ENCODE measurements at places on chromosomes 5 and 9. TPM values are rescaled to one million over a fixed set of nuclear protein-coding genes. Genes with fewer than 3 reads are reported as not detected.
A peak's percentile ranks its signal among the peaks of the same experiment; 100 is the strongest.

IL5 gene
- total RNA-seq = not detected

IQGAP2 gene
- 23.2 TPM for total RNA-seq

ZDHHC11B gene
- 5.4 TPM for total RNA-seq

ACER2 gene
- total RNA-seq = 4.2 TPM

CCNO gene
- total RNA-seq = 5.9 TPM

PDGFRB gene
- total RNA-seq = 104 TPM

QRFP gene
- total RNA-seq = not detected

RNF208 gene
- total RNA-seq = 7.0 TPM

TPPP gene
- total RNA-seq = 6.9 TPM

SLC44A1 gene
- 42.3 TPM for total RNA-seq

DBH gene
- not detected for total RNA-seq

DNA sequence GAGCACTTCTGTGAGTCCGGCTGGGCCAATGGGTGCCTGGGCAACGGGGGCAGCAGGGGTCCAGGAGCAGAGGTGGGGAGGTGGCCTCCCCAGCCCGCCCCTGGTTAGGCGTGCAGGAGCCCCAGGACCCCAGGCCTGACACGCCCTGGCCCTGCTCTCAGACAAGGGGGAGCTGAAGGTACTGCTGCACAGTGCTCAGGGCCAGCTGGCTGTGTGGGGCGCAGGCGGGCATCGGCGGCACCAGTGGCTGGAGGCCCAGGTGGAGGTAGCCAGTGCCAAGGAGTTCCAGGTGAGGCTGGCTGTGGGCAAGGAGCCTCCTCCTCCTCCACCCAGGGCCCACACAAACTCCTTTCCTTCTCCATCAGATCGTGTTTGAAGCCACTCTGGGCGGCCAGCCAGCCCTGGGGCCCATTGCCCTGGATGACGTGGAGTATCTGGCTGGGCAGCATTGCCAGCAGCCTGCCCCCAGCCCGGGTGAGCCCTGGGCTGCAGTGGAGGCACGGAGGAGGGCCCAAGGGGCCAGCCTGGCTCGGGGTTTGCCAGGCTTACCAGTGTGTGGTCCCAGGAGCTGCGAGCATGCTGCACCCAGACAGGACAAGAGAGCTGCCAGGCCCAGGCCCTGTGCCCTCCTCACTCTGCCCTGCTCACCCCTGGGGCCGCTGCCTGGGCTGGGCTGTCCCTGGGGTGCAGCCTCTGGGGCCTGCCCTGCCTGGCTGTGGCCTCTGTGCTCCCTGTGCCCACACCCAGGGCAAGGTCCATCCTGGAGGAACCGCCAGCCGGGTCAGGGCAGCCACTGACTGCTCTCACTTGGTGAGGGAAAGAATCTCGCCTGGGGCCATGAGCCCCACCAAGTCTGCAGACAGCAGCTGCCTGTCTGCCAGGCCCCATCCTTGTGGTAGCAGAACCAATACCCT, 7.0 kb downstream of the MAMDC4 start:
- peaks cover 12% of the 10 kb centered on the region for H3K36me3 ChIP-seq
- H3K27me3 ChIP-seq = no peaks in the 10 kb centered on the region
- DNase-seq = no peak
- no peak overlapping the region for H3K4me3 ChIP-seq

DNA sequence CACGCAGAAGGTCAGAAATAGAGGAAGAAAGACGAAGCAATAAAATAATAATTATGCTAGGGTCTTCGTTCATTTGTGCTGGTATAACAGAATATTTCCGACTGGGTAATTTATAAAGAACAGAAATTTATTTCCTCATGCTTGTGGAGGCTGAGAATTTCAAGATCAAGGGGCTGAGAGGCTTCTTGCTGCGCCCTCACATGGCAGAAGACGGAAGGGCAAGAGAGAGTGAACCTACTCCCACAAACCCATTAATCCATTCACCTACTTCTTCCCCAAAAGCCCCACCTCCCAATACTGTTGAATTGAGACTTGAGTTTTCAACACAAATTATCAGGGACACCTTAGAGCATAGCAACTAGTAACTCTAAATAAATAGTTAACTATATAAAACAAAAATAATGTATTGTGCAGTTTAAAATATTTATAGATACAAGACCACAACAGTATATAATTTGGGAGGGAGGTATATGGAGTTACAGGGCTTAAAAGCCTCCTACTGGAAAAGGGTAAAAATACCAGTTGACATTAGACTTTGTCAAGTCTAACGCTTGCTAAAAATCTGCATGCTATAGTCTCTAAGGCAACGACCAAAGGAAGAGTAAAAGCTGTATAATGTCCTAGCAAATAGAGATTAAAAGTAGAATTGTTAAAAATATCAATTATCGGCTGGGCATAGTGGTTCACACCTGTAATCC, 40.3 kb upstream of the NAA35 start:
- H3K4me1 ChIP-seq = no peaks in the 10 kb centered on the region
- no peak overlapping the region for H3K4me3 ChIP-seq
- H3K27ac ChIP-seq = no peak overlapping the region
- DNase-seq = no peak
- H3K36me3 ChIP-seq = no peaks in the 10 kb centered on the region
- H3K27me3 ChIP-seq = no peaks in the 10 kb centered on the region

DNA sequence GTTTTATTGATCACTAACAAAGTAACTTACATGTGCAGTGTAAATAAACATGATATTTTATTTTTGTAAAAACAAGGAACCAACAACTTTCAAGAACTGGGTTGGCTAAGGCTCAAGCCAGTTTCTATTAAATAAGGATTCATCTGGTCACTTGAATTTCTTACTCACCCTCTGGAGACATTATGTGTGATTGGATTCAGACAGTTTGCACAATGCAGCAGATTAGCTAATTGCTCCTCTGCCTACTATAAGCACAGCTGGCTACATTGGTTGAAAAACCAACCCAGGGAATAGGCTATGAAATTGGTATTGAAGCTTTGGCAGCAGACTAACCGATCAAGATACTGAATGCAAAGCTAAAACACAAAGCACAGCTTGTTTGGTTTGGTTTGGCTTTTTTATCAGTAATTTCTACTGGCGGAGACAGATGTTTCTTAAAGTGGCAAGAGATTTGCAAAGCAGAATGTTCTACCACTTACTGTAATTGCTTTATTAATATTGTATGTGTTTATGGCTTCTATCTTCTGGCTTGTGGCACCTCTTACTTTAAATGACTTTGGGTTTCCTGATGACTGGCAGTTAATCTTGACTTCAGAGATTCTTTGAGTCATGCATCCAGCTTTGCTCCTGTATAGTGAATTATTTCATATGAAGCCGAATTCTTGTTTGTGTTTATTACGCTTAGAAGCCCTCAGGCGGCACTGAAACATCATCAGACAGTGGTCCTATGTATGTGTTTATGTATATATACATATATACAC, 231.5 kb downstream of the MPDZ start:
- no peak overlapping the region for H3K27ac ChIP-seq
- H3K4me1 ChIP-seq = no peaks in the 10 kb centered on the region
- H3K4me3 ChIP-seq = no peak overlapping the region
- no peaks in the 10 kb centered on the region for H3K27me3 ChIP-seq

- H3K4me3 ChIP-seq = peak overlapping the region; percentile 84
- H3K27ac ChIP-seq = peak overlapping the region; percentile 66
- no peaks in the 10 kb centered on the region for H3K36me3 ChIP-seq
- no peak for DNase-seq
- H3K4me1 ChIP-seq = peaks cover 5% of the 10 kb centered on the region
- peaks cover 10% of the 10 kb centered on the region for H3K27me3 ChIP-seq
Measured at GRCh38 chr9:109496841-109497225, 1.3 kb downstream of the PTPN3 start.

DNA sequence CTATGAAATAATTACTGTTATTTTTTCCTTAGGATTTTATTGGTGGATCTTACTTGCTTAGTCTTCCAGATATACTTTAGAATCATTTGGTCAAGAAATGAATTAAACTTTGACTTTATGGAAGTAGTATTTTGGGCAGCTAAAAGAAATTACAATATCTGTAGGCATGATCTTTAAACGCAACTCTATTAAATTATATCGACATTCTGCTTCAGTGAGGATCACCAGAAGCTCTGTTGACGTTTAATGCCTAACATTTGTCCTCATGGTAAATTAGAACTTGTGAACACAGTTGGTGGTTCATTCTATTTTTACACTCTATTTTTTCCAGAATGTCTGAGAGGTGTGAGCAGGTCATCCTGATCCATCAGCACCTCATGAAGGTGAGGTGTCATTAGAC, 211.6 kb downstream of the TMEM167A start:
- no peak overlapping the region for H3K4me3 ChIP-seq
- H3K27ac ChIP-seq = no peak overlapping the region
- H3K4me1 ChIP-seq = no peaks in the 10 kb centered on the region

DNA sequence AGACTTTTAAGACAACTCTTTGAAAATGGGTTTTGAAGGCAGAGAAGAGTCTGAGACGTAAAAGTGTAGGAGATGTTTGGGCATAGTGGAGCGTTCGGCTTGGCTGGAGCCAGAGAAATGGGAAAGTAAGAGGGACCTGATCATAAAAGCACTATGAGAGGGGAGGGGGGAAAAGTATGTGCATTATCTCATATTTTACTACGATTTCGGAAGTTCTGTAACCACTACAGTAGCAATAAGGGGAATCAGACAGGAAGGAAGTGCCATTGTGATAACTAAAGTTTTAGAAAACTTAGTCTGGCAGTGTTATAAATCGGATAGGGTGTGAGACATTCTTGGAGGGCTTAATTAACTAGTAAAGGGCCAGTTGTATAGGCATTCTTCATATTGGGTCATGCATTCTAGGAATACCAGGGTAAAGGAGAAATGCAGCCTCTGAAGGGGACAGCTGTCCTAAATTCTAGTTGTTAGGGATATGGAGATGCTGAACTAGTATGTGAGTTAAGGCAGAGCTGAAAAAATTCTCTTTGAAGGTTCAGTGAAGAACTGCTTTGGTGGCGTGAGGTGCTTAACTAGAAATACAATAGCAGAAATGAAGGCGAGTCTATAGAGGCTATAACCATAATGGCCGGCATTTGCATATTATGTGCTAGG, 83.8 kb upstream of the FREM1 start:
- no peaks in the 10 kb centered on the region for H3K4me1 ChIP-seq
- no peaks in the 10 kb centered on the region for H3K36me3 ChIP-seq
- peak overlapping the region; percentile 89 for H3K4me3 ChIP-seq
- H3K27ac ChIP-seq = no peak overlapping the region
- no peak for DNase-seq

DNA sequence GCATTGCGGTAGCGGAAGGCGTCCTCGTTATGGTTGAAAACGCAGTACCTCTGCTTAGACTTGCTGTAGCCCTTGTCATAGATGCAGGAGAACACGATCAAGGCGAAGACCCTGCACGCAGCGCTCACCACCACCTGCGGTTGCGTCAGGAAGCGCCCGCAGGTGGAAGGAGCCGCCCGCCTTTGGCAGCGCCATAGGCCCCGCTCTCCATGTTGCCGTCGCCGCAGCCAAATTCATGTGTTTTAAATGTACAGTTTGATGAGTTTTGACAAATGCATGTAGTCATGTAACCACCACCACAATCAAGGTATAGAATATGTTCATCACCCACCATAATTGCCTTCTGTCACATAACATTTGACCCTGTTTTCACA, 84.9 kb upstream of the CEP78 start:
- no peak overlapping the region for H3K4me3 ChIP-seq
- no peaks in the 10 kb centered on the region for H3K27me3 ChIP-seq
- H3K36me3 ChIP-seq = no peaks in the 10 kb centered on the region
- H3K27ac ChIP-seq = no peak overlapping the region
- DNase-seq = no peak
- no peaks in the 10 kb centered on the region for H3K4me1 ChIP-seq

DNA sequence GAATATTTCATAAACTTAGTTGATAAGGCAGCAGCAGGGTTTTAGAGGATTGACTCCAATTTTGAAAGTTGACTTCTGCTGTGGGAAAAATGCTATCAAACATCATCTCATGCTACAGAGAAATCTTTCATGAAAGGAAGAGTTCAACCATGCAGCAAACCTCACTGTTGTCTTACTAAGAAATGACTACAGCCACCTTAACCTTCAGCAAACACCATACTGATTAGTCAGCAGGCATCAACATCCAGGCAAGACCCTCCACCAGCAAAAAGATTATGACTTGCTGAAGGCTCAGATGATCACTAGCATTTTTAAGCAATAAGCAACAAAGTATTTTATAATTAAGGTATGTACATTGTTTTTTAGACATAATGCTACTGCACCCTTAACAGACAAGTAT, 7.6 kb downstream of the TMEM174 start:
- no peaks in the 10 kb centered on the region for H3K36me3 ChIP-seq
- no peak for DNase-seq
- no peaks in the 10 kb centered on the region for H3K4me1 ChIP-seq
- H3K27me3 ChIP-seq = no peaks in the 10 kb centered on the region
- H3K27ac ChIP-seq = no peak overlapping the region

DNA sequence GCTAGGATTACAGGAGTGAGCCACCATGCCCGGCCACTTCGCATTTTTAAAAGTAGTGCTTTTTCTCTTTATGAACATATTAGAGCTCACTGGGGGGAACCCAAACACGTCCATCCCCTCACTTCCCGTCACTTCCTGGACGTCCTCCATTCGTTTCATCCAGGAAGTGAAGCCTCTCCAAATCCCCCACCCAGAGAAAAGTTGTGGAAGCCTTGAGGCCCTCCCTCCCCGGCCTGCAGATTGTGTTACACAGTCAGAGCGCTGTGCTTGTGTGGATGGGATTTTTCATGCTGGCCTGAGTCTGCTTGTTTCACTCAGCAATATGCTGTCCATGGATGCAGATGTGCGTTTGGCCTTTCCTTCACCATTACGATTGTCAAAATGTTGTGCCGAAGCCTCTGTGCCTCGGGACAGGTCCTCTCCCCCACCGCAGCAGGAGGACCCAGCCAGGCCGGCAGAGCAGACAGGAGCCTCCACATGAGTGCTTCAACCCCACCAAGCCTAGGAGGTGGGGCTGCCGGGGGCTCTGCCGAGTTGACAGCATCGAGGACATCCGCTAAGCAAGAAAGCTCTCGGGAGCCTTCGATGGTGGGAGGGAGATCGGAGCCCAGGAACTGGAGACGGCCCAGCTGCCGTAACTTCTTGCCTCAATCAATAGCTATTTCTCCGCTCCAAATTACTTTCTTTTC, 121.6 kb upstream of the PPP1R26 start:
- H3K4me1 ChIP-seq = no peaks in the 10 kb centered on the region
- no peaks in the 10 kb centered on the region for H3K27me3 ChIP-seq
- no peak overlapping the region for H3K27ac ChIP-seq
- H3K4me3 ChIP-seq = no peak overlapping the region
- H3K36me3 ChIP-seq = no peaks in the 10 kb centered on the region

- DNase-seq = no peak
- no peak overlapping the region for H3K27ac ChIP-seq
- no peaks in the 10 kb centered on the region for H3K4me1 ChIP-seq
- H3K27me3 ChIP-seq = no peaks in the 10 kb centered on the region
- no peaks in the 10 kb centered on the region for H3K36me3 ChIP-seq
- no peak overlapping the region for H3K4me3 ChIP-seq
Measured at GRCh38 chr9:87479801-87480201, 17.9 kb upstream of the DAPK1 start.

DNA sequence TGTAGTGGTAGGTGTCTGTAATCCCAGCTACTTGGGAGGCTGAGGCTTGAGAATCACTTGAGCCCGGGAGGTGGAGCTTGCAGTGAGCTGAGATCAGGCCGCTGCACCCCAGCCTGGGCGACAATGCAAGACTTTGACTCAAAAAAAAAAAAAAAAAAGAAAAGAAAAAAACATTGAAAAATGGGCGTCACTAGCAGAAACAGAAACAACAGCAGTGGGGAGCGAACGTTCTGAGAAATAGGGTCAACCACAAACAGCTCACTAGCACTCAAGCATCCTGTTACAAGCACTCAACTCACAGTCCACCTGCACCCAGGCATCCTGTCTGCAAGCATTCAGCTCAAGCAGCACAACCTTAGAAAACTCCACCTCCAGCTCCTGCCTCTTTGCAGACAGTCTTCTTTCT, 17.2 kb downstream of the TRIM14 start:
- H3K4me3 ChIP-seq = no peak overlapping the region
- no peak for DNase-seq
- H3K27me3 ChIP-seq = no peaks in the 10 kb centered on the region

All from kidney (tissue), 22 donors.